Stimulated activated CD4-positive, alpha-beta T cell treated with anti-CD3 and anti-CD28 coated beads, Interleukin-1b, Interleukin-23, amount 100 ng/mL, for 1 hour (primary cell): ENCODE measurements at places on chromosomes 7 and 10.

DNA sequence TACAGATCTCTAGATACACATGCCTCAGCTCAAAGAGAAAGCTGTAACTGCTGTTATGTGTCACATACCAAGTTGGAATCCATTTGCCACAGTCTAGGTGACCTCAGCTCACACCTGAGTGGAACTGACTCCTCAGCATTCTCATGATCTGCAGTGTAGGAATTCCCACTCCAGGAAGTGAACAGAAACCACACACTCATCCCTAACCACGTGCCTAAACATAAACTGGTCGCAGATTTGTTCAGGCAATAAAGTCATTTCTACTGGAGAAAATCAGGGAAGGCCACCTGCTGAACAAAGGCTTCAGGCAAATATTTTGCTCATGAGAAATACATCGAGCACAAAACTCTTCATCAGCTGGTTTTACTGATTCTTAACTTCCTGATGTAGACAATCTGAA lies 23.0 kb upstream of the ZMYND11 start:
- DNase-seq: no peak

DNA sequence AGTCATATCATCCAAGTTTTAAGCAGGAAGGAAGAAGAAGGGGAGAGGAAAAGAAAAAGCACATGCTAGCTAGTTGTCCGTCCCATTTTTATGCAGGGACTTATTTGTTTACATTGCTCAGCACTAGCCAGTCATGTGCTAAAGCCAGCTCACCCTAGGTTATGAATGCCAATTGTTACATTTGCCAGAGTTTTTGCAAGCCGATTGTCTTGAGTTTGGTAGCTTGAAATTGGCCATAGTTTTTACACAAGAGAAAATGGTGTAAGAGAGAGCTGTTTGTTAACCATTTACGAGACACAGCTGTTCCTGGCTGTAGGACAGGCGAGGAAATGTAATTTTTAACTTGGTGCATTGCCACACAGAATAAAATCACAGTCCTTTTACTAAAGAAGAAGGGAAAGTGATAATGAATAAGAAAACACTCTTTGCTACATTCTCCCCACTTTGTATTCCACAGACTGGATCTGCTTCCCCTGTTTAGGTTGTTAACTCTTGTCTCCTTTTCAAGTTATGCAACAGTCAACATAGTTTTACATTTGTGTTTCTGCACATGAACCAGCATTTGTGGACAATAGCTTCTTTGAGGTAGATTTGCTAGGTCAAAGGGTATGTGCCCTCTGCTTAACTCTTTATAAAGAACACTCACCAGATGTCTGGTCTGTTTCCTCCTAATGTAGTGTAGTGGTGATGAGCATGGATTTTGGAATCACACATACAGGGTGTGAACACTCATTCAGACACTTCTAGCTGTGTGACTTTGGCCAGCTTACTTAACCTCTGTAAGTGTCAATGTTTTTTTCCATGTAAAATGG lies 357.2 kb downstream of the LRMDA start:
- DNase-seq: no peak

DNA sequence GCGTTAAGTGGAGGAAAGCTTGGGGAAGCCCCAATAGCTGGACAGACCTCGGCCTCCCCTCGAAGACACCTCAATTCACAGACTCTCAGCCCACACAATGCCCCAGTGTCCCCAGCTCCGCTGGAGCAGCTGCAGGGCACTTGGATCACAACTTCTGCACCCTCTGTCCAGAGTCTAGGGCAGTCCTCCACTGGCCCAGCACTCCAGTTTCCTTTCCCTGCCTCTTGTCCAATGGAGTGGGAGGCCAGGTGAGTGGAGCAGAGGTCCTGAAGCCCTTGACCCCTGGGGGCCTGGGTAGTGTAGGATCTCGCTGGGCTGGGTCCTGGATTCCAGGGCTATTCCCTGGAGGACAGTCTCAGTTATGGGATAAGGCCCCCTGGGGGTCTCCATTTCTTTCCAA lies 11.9 kb downstream of the SFRP5 start:
- DNase-seq: no peak

DNA sequence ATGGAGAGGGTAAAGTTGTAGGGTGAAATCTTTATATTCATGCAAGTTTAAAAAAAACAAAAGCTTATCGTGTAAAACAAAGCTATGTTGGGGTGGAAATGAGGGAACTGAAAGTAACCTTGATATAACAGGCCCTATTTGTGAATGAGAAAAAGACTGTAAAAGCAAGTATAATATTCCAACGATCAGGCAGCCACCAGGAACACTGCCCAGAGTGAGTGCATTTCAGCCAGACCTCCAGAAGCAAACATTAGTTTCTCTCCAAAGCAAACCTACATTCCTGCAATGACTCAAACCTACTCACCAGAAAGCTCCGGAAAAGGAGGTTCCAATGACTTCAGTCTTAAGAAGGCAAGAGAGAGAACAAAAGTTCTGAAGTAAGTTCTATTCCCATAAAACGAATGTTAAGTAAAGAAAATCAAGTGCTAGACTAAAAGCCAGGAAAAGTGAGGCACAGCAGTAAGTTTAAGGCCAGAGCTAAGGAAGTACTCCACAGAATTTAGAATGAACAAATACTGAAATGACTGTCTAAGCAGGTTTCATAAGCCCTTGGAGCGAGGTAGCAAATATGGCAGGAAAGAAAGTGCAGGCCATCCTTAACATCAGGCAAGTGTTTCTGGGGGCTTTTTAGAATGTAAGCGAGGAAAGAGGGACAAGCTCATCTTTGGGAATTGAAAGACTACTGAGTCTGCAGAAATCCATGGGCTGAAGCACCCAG lies 493.1 kb downstream of the XPNPEP1 start:
- no peak for DNase-seq

DNA sequence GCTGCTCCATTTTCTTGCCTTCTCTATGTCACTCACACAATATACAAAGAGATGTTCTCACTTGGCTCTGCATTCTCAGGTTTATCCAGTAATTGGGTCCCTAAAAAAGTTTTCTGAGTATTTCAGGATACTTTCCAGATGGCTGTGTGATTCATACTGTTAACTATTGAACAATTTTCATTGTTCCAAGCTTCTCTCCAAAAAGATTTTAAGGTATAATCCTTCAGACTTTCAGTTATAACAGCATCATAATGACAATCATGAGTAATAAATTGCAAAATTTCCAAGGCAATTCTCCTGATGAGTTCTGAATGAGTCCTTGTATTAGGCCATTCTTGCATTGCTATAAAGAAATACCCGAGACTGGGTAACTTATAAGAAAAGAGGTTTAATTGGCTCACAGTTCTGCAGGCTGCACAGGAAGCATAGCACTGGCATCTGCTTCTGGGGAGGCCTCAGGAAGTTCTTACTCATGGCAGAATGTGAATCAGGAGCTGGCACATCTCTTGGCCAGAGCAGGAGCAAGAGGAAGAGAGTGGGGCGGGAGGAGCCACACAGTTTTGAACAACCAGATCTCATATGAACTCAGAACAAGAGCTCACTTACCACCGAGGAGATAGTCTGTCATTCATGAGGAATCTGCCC lies 148.1 kb downstream of the SLC16A9 start:
- DNase-seq: no peak

GRCh38 chr7:12031638-12032037 lies 179.5 kb upstream of the TMEM106B start:
- DNase-seq: no peak

DNA sequence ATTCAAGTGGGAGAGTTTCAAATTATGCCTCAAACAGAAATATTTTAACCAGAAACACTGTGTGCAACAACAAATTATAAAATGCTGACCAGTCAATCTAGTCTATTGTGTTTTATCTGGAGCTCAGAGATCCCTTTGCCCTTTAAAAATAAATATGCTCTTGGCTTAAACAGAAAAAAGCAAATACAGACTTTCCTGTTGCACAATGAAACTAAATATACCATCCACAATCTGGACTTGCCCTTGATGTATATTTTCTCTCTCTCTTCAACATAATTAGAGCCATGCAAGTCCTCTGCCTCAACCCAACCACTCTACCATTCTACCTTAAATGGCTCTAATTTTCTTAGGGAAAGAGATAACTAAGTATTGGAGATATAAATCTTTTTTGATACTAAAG lies 34.9 kb downstream of the ASAH2 start:
- DNase-seq: no peak

- DNase-seq: no peak
These were observed 11.8 kb upstream of the TFAM start for GRCh38 chr10:58373442-58373827.

- no peak for DNase-seq
These were observed 69.8 kb downstream of the ADD3 start for GRCh38 chr10:110077436-110078130.

DNA sequence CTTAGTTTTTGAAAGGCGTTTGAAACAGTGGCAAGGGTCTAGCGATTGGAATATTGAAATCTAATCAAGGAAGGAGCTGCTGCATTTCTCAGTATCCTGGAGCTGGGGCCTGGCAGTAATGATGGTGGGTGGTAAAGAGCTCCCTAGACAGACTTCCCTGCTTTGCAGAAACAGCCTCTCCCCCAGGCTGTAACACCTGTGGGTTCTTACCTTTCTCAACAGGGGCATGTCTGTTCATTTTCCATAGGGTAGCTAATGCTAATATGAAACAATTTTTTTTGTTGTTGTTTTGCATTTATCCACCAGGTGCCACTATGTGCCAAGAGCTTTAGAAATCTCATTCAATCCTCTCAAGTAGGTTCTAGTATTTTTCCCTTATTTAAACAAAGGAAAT lies 345.5 kb downstream of the REEP3 start:
- no peak for DNase-seq

DNA sequence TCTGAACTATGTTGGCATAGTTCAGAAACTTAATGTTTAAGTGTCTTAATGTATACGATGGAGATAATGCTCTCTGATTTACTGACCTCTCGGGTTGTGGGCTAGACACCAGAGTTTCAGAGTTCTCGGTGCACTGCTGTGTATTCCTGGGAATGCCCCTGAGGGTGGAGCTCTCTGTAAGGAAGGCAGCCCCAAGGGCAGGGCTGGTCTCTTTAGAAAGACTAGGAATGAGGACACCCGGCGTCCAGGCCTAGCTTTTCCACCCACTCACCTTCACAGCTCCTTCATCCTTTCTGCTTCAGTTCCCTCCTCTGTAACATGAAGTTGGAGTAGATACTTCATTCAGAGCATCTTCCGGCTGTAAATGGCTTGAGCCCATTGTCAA lies 536.6 kb upstream of the GALNT17 start:
- no peak for DNase-seq

DNA sequence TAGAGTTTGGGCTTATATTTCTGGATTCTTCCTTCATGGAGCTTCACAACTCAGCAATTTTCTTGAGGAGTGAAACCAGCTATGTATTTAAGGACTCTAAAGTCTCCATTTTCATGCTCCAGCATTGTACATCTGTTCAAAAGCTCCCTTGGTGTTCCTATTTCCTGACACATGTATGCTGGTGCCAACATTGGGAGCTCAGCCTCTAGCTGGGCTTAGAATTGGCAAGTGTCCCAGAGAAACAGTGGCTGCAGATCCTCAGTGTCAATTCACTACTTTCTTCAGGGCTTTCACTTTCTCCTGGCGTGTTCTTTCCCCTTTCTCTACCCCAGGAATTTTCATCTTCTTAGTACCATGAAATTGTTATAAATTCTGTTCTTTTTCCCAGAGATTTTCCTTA lies 103.1 kb downstream of the ZNF467 start:
- DNase-seq: no peak

- DNase-seq: no peak
These were observed 85.3 kb downstream of the ZNF33B start for GRCh38 chr10:42553064-42553407.

GRCh38 chr10:133168617-133169031 lies 8.6 kb downstream of the KNDC1 start:
- DNase-seq: no peak

DNA sequence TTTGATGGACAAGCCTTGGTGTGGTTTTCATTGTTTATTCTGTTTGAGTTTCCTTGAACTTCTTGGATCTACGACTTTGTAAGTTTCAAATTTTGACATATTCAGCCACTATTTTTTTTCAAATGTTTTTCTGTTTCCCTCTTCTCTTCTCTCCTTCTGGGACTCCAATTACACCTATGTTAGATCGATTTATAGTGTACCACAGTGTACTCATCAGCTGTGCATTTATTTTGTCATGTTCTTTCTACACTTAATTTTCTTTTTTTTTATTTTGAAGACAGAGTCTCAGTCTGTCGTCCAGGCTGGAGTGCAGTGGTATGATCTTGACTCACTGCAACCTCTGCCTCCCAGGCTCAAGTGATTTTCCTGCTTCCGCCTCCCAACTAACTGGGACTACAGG lies 16.2 kb downstream of the OLAH start:
- no peak for DNase-seq

- no peak for DNase-seq
These were observed 16.8 kb upstream of the ZNF467 start for GRCh38 chr7:149790146-149790548.

DNA sequence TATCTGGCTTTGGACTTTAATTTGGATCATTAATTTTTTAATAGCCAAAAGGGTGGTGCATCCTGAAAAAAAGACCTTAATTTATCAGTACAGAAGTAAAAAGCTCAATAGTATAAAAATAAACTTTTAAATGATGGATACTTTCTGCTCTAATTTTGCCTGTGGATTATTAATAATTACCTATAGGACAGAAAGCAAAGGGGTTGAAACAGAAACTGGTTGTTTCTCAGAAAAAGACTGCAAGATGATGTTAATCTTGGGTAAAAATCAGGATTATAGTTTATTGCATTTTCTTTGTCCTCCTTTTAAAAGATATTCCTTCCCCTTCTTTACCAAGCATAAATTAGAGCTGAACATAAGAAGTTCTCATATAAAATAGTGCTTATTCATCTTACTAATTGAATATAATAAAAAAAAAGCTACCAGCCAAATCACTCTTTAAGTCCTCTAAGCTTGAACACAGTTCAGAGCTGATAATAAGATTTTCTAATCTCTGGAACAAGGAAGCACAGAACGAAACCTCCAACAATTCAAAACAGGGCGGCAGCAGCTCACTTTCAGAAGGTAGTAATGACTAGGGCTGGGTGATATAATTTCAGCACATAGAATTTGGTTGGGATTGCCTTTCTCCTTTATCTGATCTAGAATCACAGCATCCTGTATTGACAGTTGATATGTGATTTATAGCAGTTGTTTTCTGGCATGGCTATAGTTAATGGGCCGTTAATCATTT lies 8.1 kb upstream of the GPR85 start:
- no peak for DNase-seq

DNA sequence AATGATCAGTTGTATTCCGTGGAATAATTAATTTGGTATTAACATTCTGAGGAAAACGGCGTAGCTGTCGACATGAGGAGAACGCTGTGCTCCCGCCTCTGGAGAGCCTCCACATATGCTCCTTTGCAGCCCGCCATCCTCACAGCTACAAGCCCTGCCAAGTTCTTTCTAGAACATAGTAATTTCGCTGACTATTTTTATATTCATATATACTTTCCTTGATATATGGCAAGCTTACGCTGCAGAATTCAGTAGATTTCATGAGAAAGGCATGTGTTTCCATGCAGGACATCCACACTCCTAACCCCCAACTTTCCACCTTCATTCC lies 45.2 kb downstream of the TBXAS1 start:
- no peak for DNase-seq

GRCh38 chr7:10238641-10239040 lies 735.0 kb upstream of the PHF14 start:
- no peak for DNase-seq

DNA sequence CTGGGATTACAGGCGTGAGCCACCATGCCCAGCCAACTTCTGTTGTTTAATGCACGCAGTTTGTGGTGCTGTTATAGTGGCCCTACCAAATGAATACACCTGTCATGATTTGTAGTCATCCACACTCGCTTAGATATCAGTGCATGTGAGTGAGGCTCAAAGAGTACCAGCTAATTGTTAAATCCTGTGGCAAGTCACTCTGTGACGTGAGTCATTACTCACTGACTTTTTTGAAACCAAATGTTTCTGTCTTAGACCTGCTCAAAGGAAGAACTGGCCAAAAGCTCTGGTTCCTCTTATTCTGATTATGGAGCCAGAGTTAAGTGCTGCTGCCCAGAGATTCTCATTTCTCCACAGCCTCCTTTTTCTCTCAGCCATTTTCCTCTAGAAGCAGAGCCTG lies 109.4 kb downstream of the PRKAG2 start:
- DNase-seq: no peak
